Dorsolateral prefrontal cortex (tissue), 122 donors: ENCODE measurements at places on chromosomes 7 and 10.
A peak's percentile ranks its signal among the peaks of the same experiment; 100 is the strongest.

GRCh38 chr7:3201306-3201705, 99.7 kb upstream of the SDK1 start:
- DNase-seq: no peak

DNA sequence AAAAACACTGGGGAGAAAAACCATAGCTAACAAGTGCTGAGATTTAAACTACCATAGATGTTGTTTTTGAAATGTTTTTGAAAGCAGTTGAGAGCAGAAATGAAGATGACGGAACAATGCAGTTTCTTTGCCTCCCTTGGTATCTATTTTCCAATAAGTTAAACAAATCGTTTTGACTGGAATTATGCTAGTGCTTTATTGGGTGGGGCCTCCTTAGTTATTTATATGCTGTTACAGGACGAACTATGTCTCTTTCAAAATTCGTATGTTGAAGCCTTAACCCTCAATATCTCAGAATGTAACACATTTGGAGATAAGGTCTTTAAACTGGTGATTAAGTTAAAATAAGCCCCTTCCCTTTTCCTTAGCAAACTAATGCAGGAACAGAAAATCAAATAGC, 45.5 kb upstream of the SEPHS1 start:
- DNase-seq: no peak

- no peak for DNase-seq
Measured at GRCh38 chr7:47483604-47484273, 98.2 kb downstream of the TNS3 start.

GRCh38 chr7:47846138-47846836, 102.0 kb downstream of the PKD1L1 start:
- DNase-seq: no peak

DNA sequence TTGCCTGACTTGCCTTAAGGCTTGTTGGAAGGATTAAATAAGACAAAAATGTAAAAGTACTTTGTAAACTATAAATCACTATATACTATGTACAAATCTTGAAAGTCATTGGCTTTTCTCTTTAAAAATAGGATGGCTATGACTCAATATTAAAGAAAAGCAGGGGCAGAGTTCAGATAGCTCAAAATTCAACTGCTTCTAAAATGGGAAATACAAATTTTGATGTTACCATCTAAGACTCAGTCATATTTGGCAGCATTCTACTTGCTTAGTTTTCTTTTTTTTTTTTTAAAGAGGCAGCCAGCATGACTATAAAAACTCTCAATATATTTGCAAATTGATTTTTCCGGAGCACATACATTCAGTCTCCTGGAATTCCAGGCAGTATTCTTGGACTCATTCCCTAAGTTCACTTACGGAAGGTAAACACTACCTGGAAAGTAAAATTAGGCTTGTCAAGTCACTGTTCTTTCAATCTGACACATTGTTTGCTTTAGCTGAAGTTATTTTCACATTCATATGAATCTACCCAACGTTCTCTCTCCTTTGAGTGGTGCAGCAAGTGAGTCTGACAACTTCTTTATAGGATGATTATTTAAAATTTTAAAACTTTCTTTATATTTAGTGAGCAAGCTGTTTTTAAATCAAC, 133.8 kb upstream of the CCDC6 start:
- DNase-seq: no peak

DNA sequence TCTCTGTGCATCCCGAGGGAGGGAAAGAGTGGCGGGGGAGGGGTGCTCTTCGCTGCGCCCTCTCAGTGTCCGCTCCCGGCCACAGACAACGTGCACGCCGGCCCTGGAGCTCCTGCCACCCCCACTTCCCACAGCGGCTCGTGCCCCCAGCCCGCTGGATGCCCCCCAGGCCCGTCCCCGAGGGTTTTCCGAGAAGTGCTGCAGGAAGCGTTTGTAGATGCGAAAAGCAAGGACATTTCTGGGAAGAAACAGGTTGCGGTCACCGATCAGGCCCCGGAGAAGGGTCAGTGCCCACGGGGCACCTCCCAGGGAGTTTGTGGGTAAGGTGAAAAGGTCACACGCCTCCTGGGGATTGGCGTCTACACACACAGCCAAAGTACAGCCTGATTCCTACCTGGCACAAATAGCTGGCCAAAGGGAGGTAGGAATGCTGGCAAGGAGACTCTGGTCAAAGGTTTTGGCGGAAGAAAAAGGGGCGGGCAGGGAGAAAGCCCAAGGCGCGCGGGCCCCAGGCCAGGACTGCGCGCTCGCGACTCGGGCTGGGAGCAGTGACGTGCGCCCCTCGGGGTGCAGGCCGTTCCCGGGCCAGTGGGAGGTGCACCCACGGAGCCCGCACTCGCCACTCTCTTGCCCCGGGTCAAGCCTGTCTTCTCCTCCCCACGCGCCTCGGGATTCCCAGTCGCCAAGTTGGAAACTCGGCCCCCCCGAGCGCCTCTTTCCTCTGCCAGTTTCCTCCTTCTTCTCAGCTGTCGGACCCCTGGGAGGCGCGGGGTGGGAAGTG, 1.5 kb upstream of the NRP1 start:
- no peak for DNase-seq

GRCh38 chr7:55953707-55954475, 2.2 kb downstream of the MRPS17 start:
- DNase-seq: no peak

DNA sequence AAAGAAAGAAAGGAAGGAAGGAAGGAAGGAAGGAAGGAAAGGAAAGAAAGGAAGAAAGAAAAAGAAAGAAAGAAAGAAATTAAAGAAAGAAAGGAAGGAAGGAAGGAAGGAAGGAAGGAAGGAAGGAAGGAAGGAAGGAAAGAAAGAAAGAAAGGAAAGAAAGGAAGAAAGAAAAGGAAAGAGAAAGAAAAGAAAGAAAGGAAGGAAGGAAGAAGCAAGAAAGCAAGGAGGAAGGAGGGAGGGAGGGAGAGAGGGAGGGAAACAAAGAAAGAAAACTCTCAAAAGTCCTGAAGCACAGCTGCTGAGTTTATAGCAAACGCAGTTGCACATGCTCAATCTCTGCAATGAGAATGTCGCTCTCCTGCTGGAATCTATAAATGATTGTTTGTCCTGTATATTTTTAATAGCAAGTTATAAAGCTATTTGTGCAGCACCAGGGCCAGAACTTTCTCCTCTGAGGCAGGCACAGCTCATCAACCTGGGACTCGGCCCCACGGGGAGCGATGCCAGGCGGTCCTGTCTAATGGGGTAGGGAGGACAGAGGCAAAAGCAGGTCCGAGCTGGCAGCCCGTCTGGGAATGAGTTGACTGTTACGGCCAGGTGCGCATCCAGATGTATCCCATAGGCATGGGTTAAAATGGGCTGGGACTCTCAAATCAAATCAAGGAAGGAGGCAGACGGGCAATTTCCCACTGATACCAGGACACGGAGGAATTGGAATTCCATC, 118.0 kb upstream of the PFKP start:
- DNase-seq: no peak

- no peak for DNase-seq
Measured at GRCh38 chr10:59678884-59679301, 30.8 kb downstream of the SLC16A9 start.

DNA sequence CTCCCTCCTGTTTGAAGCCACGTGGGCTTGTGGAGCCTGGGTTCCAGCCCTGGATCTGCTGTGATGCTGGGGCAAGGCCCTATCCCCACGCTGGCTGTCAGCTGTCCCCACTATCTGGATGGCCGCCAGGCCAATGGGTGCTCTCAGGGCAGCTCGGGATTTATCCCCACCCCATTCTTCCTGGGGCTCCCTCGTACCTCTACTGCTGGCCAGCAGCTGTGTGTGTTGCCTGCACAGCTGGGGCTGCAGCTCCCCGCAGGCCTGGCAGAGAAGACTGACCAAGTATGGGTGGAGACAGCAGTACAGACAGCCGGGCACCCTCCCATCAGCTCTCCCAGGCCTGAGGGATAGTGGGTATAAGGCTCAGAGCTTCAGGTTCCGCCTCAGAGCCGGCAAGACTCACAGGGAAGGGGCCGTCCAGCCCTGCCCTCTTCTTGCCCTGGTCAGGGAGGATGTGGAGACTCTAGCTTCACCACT, 13.6 kb downstream of the CLIP2 start:
- peak; percentile 37 for DNase-seq

GRCh38 chr10:36351159-36351558, 709.1 kb upstream of the FZD8 start:
- no peak for DNase-seq

GRCh38 chr7:147332988-147333387, 1216.4 kb downstream of the CNTNAP2 start:
- DNase-seq: peak; percentile 5

DNA sequence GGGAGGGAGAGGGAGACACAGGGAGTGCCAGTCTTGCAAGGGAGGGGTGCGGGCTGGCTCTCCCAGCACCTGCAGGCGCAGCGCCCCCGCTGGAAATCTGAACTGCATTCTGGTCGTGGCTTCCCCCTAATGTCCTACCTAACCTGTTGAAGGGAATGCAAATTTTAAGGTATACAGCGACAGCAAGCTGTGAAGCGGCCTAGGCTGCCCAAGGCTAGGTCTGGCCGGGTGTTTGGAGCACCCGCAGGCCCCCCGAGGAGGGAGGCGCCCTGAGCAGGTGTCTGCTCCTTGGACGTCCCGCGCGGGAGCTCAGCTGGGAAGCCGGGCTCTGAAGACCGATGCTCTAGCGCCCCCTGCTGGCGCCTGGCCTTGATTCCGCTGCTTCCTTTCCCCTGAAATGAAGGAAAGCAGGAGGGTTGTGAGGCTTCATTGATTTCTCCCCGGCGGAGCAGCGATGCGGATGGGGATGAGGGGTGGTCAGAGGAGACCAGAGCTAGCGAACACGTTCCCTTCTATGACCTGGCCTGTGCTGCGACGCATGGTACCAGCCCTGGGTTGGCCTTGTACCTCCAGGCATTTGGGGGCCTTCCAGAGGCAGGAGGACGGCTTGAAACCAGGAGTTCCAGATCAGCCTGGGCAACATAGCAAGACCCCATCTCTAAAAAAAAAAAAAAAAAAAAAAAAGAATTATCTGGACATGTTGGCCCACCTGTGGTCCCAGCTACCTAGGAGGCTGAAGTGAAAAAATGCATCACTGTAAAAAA, 601.3 kb downstream of the GALNT17 start:
- peak; percentile 81 for DNase-seq

DNA sequence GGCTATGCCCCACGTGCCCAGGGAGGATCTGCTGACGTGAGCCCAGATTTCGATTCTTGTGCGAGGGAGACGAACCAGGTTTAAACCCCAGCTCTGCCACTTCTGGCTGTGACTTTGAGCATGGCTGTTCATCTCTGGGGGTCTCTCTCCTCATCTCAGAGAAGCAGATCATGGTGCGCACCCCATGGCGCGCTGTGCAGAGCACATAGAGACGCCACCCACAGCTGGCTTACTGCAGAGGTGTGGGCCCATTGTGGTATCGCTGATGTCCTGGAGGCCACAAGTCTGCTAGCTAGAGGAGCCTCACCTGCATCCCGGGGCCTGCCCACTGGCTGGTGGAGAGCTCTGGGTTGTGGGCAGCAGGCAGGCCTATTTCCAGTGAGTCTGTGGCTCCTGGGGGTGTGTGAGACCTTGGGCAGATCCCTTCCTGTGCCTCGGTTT, 140.5 kb downstream of the LHPP start:
- no peak for DNase-seq

GRCh38 chr10:76337641-76338040, 906.2 kb downstream of the LRMDA start:
- DNase-seq: no peak

DNA sequence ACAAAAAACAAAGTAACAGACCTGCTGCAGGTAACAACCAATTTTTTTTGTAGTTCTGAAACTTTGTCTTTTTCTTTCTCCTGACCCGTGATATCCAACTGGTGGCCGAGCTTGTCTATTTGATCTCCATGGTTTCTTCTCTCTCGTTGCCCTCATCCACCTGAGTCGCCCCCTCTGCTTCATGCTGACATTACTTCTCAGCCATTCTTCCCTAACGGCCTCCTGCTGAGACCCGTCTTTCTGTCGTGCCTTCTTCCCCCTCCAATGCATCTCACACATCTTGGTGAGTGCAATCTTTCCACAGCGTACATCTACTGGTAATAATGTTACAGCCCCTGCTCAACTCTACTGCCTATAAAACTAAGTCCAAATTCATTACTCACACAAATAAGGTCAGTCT, 352.9 kb downstream of the RNLS start:
- DNase-seq: no peak

DNA sequence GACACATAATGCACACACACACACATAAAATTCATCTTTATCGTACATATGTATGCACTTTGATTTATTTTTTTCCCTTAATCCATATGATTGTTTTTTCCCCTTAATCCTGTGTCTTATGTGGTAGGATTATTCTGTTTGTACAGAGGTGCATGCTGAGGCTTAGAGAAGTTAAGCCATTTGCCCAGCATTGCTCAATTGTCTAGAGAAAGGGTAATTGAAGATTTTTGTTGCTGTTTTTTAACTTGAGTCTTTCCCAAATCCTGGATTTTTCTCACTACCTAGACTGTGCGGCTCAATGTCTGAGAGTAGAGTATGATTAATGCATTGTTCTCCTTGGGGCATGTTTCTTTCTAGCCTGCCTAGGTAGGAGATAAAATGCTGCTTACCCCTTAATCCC, 35.0 kb downstream of the WBP1L start:
- DNase-seq: no peak

DNA sequence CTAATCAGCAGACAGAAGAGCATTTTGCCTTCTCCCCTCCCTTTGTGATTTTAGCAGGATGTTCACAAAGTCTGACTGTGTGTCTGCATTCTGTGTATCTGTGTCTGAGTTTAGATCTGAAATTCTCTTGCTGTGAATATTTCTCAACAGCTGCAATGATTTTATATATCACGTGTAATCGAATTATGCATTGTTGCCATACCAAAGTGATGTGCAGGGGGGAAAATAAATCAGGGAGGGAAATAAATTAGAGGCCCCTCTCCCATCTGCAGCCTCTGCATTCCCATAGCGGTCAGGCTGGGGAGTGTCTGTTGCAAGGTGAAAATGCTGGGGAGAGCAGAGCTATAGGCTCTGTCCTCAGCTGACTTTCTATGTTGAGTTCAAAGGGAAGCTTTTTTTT, 209.0 kb downstream of the LRMDA start:
- DNase-seq: no peak

DNA sequence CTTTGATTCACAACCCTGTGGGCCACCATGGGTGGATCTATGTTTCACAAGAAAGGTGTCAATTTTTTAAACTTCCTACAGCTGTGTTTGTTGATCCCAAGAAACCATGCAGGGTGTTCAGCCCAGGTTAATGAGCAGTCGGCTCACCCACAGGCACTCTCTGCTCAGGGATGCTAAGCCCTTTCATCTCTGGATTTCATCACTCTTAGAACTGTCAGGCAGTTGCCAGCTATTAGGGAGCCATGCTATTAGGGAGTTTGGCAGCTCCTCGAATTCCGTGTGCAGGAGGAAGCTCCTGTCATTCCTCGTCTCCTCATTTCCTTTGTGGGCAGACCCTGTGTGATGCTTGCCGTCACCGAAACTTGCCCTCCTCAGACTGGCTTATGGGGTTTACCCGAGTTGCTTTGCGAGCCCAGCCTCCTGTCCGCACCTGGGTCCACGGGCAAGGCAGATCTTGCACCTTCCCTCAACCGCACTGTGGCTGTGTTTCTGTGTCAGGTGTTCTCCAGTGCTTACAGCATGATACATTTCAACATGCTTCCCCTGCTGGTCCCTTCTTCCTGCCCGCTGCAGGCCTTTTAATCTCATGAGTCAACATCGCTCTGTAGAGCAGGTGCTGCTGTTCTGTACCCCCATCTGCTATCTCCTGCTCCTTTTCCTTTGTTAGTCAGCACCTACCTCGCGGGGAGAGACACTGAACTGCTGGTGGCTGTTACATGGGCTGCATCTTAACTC, 509.8 kb downstream of the SUGCT start:
- DNase-seq: no peak

- no peak for DNase-seq
Measured at GRCh38 chr7:134834689-134835462, 55.4 kb downstream of the CALD1 start.
